ENCODE measurements at places on chromosomes 7 and 10.

DNA sequence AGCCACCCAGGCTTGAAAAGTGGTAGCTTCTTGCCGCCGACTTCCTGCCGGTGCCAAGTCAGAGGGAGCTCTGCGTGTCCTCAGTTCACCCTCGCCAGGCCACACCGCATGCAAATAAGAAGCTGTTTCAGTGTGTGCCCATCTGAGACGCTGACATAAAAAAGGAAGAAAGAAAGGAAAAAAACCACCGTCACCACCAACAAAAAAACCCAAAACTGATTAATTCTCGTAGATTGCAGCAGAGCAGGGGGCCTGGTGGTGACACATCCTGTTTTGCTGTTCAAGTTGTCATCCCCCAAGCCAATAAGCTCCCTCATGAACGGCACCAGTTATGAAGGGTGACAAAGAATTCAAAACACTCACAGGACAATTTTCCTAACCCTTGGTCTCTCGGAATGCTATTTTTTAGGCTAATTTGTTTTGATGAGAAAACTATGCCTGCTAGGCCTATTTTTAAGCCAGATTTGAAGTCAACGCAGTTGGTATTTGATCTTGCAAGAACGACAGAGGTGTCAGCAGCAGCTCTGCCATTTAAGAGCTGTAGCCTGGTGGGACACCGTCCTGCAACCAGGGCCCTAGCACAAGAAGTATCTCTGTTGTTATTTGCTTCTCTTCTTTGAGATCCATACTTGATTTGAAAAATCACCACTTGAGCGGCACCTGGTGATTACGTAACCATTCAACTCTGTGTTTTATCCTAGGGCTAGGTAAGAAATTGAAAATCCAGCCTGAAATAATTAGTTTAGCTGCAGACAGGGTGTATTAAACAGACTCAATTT is 145.6 kb downstream of the PFKFB3 start:
- no peak for DNase-seq

GRCh38 chr7:77667459-77668086 is 28.7 kb upstream of the RSBN1L start:
- peak; percentile 31 for DNase-seq

GRCh38 chr7:18505870-18506460 is 10.4 kb downstream of the HDAC9 start:
- peak; percentile 12 for DNase-seq

DNA sequence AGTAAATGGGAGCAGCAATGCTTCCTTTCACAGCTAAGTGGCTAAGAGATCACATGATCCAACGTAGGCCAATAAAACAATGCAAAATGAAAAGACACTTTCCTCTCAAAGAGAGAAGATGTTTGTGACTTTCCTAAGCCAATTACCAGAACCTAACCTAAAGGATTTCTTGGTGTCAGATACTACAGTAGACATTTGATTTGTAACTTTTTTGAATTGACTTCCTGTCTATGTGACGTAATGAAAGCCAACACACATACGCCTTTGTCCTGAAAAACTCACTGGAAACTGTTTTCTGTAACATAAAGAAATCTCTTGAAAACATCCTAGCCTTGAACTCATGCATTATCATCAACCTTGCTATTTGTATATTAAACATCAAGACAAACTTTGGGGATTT is 417.1 kb downstream of the GPAM start:
- DNase-seq, result no peak

DNA sequence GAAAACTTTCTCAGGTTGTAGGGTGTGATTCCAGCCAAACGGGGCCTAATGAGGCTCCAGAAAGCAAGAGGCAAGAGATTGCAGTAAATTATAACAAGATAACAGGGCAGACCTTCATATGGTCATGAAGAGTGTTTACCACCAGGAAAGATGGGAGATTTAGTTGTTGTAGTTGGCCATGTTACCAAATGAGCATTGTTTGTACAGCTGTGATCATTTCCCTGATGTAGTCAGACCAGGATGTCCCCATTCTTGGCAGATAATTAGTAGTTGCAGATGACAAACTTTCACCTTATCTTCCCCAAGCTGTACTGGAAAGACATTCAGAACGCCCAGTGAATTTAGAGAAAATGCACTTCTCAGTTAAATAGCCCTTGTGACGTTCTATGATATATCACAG is 630.8 kb downstream of the ANKRD7 start:
- DNase-seq, result peak; percentile 90

GRCh38 chr7:85608804-85609203 is 421.9 kb upstream of the SEMA3D start:
- no peak for DNase-seq

DNA sequence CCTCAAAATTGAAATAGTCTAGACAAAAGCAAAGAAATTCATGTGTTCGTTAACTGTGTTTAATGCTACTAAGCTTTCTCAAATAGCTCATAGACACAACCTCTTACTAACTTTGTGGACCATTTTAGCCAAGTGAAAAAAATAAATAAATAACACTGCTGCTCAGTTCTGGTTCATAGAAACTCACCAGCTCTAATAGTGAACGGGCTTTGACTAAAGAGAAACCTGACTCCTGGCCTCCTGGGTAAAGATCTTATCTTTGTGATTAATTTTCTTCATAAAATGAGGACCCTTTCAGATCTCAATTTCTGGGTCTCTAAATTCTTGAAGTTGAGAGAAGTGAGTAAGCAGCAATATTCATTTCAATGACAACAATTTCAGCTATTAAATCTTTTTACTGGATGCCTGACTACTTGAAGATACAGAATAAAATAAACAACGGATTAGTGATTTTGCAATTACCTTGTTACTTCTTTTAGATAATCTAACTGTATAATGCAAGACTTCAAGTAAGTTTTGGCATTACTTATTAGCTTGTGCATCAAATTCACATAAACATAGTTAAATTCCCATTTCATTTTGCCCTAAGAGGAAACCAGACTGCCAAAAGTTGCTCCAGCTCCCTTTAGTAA is 3.1 kb downstream of the CADPS2 start:
- peak; percentile 73 for DNase-seq

- DNase-seq, result no peak
These were observed 16.2 kb downstream of the CHST3 start for GRCh38 chr10:71980181-71981014.

DNA sequence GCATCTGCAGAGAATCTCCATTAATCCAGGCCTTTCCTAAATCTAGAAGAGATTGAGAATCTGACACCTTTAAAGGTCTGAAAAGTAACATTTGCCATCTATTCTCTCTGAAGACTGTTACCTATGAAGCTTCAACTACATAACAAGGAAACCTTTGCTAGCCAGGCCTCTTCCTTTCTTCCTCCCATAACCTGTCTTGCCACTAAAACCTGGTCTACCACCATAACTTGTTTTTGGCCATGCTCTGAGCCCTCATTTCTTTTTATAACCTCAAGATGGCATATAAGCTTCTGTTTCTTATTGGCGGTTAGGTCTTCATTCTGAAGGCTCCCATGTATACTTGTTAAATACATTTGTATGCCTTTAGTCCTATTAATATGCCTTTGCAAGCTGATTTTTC is 348.4 kb upstream of the MEOX2 start:
- DNase-seq, result no peak

DNA sequence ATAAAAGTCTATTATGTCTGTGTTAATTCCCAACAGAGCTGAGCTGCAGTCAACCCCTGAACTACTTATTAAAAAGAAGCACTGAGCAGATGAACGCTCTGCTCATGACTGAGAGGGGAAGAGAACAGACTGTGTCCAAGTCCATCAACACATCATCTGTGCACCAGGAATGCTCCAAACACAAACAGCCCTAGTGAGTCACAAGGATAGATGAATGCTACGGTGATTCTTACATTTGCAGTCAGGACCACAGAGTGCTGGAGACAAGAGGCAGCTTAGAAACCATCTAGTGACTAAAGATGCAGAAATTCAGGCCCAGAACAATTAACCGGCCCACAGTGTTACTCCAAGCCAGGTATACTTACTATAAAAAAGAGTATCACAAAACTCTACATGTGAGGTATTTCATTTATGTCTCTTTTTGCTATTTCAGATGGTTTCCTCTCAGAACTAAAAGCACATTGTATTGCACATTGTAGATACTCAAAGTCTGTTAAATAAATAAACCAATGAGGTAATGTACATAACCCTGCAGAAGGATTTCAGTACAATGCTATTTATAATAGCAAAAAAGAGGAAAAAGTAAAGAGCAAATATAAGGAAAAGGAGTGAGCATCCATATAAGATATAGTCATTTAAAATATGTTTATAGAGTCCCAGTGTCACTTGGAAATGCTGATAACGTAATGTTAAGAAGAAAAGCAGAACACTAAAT is 159.2 kb downstream of the KCNMA1 start:
- DNase-seq, result peak; percentile 26

DNA sequence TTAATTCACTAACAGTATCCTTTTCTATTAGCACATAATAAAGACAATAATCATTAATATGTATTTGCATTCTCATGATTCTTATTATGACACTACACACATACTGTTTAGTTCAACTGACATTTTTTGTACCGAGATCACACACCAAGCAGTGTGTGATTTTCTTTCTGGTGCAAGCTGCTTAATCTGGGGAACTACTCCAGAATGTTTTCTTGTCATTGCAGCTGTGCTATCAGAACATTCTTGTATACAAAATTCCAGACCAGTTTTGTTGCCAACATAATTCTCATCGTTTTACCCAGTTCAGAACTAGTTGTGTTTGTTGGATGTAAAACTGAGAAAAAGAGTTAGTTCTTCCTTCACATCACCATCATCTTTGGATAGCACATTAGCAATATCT is 37.4 kb downstream of the VKORC1L1 start:
- no peak for DNase-seq

- no peak for DNase-seq
These were observed 58.6 kb upstream of the ANK3 start for GRCh38 chr10:60448246-60448645.

DNA sequence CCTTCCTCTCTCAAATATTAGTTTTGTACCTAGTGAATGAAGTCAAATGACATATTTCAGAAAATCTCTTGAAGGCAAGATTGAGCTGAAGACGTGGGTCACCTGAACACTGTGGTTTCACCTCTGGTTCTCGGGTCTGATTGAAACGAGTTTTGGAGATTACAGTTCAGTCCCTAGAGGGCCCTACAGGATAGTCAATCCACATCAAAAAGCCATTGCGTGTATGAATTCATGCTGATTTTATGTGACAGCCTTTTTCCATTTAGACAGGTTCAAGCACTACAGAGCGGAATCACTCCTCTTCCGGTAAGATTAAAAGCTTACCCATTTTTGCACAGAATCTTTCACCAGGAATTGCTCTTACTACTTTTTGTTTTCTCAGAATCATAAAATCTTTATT is 62.2 kb downstream of the VIM start:
- no peak for DNase-seq

- DNase-seq, result peak; percentile 51
These were observed 171.2 kb downstream of the PTPRN2 start for GRCh38 chr7:158416283-158416933.

- DNase-seq, result no peak
These were observed 5.8 kb downstream of the NUDT13 start for GRCh38 chr10:73116017-73116416.

DNA sequence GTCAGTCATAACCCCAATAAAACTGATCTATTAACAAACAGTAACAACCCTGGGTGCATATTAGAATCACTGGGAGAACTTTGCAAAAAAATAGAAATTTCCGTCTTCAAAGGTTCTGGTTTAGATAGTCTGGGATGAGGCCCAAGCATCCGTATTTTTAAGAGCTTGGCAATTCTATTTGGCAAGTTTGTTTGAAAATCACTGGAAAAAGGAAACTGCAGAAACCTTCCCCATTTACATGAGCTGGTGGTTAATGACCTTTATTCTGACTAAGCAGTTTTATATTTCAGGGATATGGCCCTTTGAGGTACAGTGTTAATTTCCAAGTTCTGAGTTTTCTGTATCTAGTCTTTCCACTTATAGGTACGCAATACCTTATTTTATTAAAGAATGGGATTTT is 115.8 kb upstream of the PRR15 start:
- DNase-seq, result no peak

DNA sequence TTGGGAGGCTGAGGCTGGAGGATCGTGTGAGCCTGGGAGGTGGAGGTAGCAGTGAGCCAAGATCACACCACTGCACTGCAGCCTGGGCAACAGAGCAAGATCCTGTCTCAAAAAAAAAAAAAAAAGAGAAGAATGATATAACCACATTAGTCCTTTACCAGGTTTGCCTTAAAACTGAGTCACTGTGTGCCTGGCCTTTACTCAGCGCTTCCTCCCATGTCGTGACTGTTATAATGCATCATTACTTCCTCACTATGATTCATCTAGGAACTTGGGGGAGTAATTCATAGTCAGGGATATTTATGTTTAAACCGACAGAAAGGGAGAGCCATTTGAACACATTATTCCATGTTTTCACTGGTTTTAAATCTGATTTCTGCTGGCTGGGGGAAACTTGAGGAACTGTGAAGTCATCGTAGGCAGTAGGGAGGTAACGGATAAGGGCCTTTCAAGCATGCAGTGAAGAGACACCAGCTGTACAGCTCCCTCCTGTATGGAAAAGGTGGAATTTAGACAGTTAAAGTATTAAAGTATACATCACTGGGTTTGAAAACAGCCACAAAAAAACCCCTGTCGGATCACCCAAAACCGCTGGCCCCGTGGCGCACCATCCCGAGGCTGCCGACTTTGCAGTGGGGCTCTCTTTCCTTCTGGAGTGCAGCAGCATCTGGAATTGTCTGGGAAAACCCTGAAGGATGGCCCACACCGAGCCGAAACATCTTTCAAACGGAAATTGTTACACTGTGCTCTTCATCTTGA is 119.8 kb downstream of the NKX6-2 start:
- DNase-seq, result no peak

GRCh38 chr10:86759073-86759672 is 2.8 kb downstream of the BMPR1A start:
- no peak for DNase-seq

DNA sequence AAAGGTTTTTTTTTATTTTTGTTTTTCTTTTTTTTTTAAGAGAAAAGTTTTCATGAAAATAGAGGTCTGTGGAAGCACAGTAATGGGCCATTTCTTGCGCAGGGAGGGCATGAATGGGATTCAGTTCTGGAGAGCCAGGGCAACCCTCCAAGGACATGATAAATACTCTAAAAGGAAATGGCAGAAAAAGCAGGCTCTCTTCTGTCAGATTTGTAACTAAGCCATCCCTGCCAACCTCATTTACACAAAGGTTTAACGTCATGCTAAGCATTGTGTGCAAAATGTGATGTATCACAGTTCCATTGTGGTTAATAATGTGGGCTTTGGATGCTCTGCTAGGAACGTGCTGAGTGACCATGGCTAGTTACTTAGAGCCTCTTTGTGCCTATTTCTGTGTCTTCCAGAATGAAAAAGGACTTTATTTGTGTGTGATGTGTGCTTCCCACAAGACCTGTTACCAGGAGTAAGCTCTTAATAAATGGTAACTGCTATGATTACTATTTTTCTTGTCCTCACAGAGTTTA is 1095.9 kb upstream of the SORCS1 start:
- no peak for DNase-seq

- DNase-seq, result no peak
These were observed 22.3 kb downstream of the TYW1 start for GRCh38 chr7:67018940-67019339.

GRCh38 chr7:35253460-35253709 is 515 bp downstream of the TBX20 start:
- peak; percentile 63 for DNase-seq

GRCh38 chr7:135217645-135218509 is 6.6 kb upstream of the WDR91 start:
- no peak for DNase-seq

Data from NCI-H69 (cell line).